Panc1 (cell line): ENCODE measurements at places on chromosomes 7 and 10.

DNA sequence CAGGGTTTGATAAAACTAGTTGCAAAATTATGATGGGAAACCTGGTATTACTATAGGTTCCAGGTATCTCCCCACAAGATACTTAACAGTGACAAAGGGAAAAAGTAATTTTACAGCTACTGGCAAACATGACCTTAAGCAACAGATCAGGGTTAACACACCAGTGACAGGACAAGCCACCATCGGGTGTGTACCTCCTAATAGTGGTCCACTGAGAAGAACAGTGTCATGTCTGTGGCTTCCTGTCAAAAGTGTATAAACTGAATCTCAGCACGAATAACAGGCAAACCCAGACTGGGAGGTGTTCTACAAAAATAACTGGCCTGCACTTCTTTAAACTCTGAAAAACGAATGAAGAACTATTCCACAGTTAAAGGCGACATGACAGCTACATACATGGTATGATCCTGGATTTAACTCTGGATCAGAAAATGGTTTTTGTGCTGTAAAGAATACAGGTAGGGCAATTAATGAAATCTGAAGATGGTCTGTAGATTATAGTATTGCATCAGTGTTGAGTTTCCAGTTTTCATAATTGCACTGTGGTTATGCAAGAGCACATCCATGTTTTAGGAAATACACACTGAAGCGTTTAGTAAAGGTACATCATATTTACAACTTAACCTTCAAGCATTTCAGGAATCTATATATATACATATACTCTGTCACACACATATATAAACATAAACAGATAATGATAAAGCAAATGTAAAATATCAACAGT, 32.0 kb upstream of the ARMS2 start:
- no peak for DNase-seq

GRCh38 chr7:91212582-91212981, 51.7 kb upstream of the FZD1 start:
- no peak for DNase-seq

DNA sequence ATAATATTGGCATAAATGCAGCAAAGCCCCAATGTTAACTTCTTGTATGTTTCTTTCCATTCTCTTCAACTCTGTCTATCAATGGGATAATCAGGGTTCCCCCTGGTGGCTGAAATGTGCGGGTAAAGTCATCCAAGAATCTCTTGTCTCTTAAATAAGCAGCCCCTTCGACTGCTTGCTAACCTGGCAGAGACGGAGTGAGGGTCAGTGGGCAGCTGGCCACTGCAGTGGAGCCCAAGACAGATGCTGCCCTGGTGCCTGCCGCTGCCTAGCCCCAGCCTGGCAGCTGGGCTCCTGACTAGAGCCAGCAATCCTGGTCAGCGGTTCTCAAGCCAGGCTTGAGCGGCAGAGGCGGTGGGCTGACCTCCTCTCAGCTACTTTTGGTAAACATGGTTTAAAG, 248.9 kb downstream of the COBL start:
- peak; percentile 78 for DNase-seq

DNA sequence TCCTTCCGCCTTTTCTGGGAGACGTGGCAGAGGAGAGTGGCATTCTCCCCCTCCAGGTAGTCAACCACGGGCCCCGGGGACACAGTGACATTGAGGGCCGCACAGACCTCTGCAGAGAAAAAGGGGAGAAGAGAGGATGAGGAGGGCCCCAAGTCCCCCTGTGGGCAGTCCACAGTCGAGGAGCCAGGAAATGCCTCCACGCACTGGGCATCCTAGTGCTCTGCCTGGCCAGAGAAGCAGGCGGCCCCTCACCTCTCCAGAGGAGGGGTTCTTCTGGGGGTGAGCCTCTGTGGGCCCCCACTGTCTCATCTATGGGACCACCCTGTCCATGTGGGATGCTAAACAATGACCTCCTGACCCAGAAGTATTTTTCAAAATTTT, 7.4 kb downstream of the VSTM4 start:
- no peak for DNase-seq

DNA sequence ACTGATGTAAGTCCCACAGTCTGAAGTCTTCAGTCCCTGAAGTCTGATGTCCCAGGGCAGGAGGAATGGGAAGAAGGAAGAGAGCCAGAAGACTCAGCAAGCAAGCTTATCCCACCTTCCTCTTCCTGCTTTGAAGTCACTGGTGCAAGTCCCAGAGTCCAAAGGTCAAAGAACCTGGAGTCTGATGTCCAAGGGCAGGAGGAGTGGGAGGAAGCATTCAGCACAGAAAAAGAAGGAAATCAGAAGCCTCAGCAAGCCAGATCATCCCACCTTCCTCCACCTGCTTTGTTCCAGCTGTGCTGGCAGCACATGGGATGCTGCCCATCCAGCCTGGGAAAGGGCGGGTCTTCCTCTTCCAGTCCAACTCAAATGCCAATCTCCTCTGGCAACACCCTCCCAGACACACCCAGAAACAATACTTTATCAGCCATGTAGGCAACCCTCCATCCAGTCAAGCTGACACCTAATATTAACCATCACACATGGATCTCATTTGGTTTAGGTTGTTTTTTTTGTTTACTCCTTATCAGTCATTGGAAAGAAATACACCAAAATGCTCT, 50.9 kb downstream of the ADAM12 start:
- no peak for DNase-seq

- DNase-seq: no peak
Measured at GRCh38 chr7:130475776-130476175, 16.1 kb upstream of the MEST start.

- DNase-seq: no peak
Measured at GRCh38 chr7:1403638-1404459, 55.4 kb downstream of the MICALL2 start.

DNA sequence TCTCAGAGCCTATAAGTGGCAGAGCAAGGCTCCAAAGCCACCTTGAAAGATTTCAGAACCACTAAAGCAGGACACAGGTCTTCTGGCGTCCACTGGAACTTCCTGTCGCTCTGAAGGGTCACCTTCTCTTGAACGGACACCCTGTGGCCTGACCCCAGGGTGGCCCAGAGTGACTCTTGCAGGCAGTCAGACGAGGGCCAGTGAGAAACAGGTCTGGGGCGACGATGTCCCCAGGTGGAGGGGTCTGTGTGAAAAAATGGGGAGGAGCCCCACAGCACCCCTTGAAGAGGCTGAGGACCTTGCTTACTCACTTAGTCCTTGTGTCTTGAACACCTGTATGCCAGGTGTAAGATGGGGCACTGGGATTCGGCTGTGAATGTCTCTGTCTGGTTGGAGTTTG, 946 bp upstream of the RASGEF1A start:
- no peak for DNase-seq

GRCh38 chr10:9834434-9834833, 1183.2 kb upstream of the CELF2 start:
- no peak for DNase-seq

- DNase-seq: no peak
Measured at GRCh38 chr7:47337531-47337930, 244.4 kb downstream of the TNS3 start.

GRCh38 chr10:131858118-131858515, 42.7 kb upstream of the PPP2R2D start:
- no peak for DNase-seq

GRCh38 chr10:73110345-73110849, at the start of gene NUDT13:
NUDT13 (plus strand) TSS chr10:73110455; CDS start chr10:73114366, 3,911 bp downstream.
- DNase-seq: no peak

DNA sequence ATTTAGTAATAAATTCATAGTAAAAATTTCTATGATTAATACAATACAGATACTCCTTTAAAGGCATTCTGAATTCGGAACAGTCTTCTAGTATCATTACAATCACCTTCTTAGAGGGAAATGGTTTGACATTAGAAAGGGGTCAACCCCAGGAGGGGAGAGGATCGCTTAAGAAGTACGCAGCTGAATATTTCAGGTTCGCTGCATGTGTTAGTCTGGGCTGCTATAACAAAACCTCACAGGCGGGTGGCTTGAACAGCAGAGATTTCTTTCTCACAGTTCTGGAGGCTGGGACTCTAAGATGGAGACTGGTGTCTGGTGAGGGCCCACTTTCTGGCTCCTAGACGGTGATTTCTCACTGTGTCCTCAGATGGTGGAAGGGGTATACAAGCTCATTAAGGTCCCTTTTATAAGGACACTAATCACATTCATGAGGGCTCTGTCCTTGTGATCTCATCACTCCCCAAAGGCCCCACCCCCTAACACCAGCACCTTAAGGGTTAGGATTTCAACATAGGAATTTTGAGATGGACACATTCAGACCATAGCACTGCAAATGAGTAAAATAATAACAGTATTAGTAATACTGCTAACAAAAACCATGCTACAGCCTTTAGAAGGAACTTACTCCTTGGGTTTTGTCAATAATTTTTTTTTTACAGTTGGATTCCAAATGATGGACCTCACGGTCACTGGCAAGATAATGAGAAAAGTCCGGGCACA, 34.0 kb downstream of the GNA12 start:
- no peak for DNase-seq

DNA sequence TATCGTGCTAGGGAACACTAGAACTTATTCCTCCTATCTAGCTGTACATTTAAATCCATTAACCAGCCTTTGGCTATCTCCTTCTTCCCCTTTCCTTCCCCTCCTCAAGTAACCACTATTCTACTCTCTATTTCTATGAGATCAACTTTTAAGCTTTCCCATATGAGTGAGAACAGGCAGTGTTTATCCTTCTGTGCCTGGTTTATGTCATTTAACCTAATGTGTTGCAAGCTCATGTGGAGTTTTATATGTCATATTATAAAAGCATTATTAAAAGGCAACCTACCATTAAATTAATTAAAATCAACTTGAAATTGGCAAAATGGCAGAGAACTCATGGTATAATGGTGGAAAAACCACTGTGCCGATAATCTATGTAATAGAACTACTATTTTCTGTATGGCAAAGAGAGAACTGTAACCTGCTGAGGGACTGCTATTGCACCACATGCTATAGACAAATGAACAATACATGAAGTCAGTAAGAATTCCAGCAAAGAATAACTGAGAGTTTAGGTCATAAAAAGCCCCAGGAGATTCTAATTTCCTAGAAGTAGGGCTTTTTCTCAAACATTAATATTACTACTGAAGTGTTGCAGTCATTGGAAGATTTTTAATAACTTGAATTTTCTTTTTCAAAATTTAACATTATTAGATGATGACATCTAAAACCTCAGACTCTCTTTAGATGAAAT, 81.8 kb downstream of the LRRN3 start:
- no peak for DNase-seq

- DNase-seq: no peak
Measured at GRCh38 chr7:68671046-68671445, 927.2 kb upstream of the AUTS2 start.

DNA sequence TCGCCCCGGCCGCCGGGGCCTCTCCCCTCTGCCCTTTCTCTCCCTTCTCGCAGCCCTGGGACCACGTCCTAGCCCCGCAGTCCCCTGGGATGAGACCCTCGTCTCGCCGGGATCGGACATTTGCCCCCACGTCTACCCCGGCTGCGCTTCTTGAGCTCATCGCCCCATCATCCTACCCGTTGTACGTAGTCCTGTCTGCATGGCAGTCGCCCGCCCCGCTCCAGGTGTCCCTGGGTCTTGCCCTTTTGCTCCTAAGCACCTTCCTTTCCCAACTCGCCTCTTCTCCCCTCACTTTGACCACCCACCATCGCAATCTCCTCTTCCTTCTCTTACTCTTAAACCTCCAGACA, 582 bp downstream of the TPST1 start:
- no peak for DNase-seq

- DNase-seq: peak; percentile 33
Measured at GRCh38 chr10:123287594-123288247, 133.5 kb downstream of the BUB3 start.

DNA sequence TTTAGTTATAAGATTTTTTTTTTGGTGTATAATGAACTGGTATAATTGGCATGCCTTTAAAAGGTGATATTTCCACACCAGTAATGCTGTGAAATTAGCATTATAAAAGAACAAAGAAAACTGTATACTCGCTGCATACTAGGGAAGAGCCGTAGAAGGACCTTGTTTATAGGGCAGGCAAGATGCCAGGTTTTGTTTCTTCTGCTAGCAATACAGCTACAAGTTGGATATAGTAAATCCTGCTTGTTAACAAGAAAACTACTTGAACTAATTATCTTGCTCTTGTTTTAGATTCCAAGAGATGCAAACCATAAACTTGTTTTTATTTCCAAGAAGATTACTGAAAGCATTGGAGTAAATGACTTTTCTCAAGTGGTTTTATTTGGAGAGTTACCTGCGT, 1.9 kb downstream of the DNAH11 start:
- DNase-seq: no peak

DNA sequence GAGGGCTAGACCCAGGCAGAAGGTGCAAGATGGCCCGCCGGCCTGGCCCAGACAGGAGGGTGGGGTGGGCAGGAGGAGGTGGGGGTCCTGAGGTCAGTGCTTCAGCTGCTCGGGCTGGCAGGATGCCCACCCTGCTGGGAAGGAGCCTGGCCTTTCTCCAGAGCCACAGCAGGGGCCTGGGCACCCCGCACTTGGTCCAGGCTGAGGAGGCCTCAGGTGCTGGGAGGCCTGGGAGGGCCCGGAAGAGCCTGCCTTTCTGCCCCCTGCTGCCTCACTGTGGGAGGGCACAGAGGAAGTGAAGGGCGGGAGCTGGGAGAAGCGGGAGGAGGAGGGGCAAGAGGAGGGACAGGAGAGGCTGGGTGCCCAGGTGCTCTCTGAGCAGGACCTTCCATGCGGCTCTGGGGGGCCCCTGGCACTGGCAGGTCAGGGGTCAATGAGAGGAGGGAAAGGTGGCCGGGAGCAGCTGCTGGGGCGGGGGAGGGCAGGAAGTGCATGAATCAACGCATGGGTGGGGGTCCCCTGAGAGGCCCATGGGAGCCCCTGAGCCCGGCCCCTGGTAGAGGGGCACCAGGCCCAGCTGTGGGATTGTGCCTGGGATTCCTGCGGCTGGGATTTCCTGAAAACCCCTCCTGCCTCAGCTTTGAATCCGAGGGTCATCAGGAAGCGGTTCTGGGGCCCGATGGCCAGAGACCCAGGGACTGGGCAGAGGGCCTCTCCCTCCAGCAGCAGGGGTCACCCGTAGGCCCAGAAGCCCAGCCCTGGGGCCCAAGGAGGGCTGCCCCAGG, 49.9 kb downstream of the PWWP2B start:
- no peak for DNase-seq

- DNase-seq: no peak
Measured at GRCh38 chr7:96093435-96093834, 228.5 kb downstream of the SLC25A13 start.

DNA sequence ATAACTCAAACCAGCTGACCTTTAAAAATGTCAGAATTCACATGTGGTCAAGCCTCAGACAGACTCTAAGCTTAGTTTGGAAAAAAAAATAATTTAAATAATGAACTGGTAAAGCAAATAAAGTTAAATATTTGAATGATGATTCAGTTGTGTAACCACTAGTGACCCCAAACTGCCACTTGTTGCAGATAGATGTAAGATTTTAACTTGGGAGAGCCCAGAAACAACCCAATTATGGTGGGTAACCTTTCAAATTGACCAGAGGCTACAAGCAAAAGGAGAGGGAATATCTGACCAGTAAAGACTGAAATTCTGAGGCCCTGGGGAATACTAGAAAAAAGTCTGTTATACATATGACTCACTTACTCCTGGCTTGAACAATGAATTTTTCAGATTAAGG, 268.1 kb downstream of the HPSE2 start:
- no peak for DNase-seq

DNA sequence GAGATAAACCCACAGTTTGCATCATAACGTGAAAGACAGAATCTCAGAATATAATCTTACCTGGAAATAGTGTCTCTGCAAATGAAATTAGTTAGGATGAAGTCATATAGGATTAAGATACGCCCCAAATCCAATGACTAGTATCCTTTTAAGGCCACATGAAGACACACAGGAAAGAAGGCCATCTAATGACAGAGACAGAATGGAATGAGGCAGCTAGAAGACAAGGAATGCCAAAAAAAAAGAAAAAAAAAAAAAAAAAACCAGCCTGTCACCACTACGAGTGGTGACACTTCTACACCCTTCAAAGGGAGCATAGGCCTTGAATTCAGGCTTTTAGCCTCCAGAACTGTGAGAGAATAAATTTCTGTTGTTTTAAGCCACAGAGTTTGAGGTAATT, 82.9 kb downstream of the HYCC1 start:
- no peak for DNase-seq
